ENCODE measurements at places on chromosomes 6 and 20. TPM values are rescaled to one million over a fixed set of nuclear protein-coding genes. Genes with fewer than 3 reads are reported as not detected.
A peak's percentile ranks its signal among the peaks of the same experiment; 100 is the strongest.

GRCh38 chr6:14333556-14334305, 216.2 kb downstream of the CD83 start:
- no peaks in the 10 kb centered on the region for H3K36me3 ChIP-seq
- no peak overlapping the region for H3K4me3 ChIP-seq
- no peak overlapping the region for H3K27ac ChIP-seq
- no peaks in the 10 kb centered on the region for H3K27me3 ChIP-seq
- DNase-seq, result no peak

- DNase-seq, result no peak
- no peak overlapping the region for H3K4me3 ChIP-seq
- H3K27ac ChIP-seq, result peak overlapping the region; percentile 35
- H3K36me3 ChIP-seq, result no peaks in the 10 kb centered on the region
These were observed 111.0 kb downstream of the PLCB1 start for GRCh38 chr20:8242827-8243724.

HNF4A gene
- total RNA-seq, result not detected

- H3K36me3 ChIP-seq, result no peaks in the 10 kb centered on the region
- no peaks in the 10 kb centered on the region for H3K4me1 ChIP-seq
- no peak overlapping the region for H3K27ac ChIP-seq
- H3K4me3 ChIP-seq, result no peak overlapping the region
- DNase-seq, result no peak
These were observed 190.8 kb downstream of the EPM2A start for GRCh38 chr6:145544514-145544913.

GRCh38 chr6:41289815-41290214, 3.3 kb upstream of the TREM1 start:
- H3K27me3 ChIP-seq, result no peaks in the 10 kb centered on the region
- no peak overlapping the region for H3K4me3 ChIP-seq
- no peak for DNase-seq
- H3K36me3 ChIP-seq, result no peaks in the 10 kb centered on the region

BPIFB2 gene
- not detected for total RNA-seq

- peaks cover 4% of the 10 kb centered on the region for H3K4me1 ChIP-seq
- no peak for DNase-seq
- H3K4me3 ChIP-seq, result no peak overlapping the region
- H3K27me3 ChIP-seq, result no peaks in the 10 kb centered on the region
These were observed 15.6 kb downstream of the RRBP1 start for GRCh38 chr20:17666481-17666880.

CEP162 gene
- 10.9 TPM for total RNA-seq

GRCh38 chr6:154229786-154230185, 126.8 kb downstream of the IPCEF1 start:
- DNase-seq, result no peak
- H3K27me3 ChIP-seq, result no peaks in the 10 kb centered on the region
- no peaks in the 10 kb centered on the region for H3K36me3 ChIP-seq
- H3K4me1 ChIP-seq, result no peaks in the 10 kb centered on the region

ACTL10 gene
- 3.4 TPM for total RNA-seq

GRCh38 chr20:13927171-13927570, 63.2 kb downstream of the SEL1L2 start:
- no peaks in the 10 kb centered on the region for H3K27me3 ChIP-seq
- H3K4me1 ChIP-seq, result no peaks in the 10 kb centered on the region
- DNase-seq, result no peak
- no peaks in the 10 kb centered on the region for H3K36me3 ChIP-seq
- H3K27ac ChIP-seq, result no peak overlapping the region

BANF2 gene
- not detected for total RNA-seq

- DNase-seq, result no peak
- no peak overlapping the region for H3K27ac ChIP-seq
- H3K27me3 ChIP-seq, result no peaks in the 10 kb centered on the region
- H3K36me3 ChIP-seq, result no peaks in the 10 kb centered on the region
These were observed 32.1 kb downstream of the COL20A1 start for GRCh38 chr20:63325021-63325471.

DNA sequence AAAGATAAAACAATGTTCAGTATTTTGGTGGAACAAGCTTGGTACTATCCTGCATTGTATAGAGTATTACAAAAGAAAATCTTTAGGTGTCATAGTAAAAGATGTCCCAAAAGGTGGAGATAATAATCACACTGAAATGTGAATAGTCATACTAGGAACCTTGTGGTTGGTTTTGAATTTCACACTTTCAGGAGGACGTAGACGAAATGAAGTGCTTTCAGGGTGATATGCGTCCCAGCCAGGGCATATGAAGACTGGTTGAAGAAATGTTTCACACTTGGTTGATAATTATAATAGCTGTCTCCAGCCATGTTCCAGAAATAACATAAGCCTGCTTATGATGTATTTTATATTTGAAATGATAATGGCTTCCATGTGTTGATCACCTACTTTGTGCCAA, 60.4 kb downstream of the SCAND1 start:
- H3K4me1 ChIP-seq, result no peaks in the 10 kb centered on the region
- no peak overlapping the region for H3K27ac ChIP-seq
- DNase-seq, result no peak
- H3K4me3 ChIP-seq, result no peak overlapping the region
- no peaks in the 10 kb centered on the region for H3K36me3 ChIP-seq

DNA sequence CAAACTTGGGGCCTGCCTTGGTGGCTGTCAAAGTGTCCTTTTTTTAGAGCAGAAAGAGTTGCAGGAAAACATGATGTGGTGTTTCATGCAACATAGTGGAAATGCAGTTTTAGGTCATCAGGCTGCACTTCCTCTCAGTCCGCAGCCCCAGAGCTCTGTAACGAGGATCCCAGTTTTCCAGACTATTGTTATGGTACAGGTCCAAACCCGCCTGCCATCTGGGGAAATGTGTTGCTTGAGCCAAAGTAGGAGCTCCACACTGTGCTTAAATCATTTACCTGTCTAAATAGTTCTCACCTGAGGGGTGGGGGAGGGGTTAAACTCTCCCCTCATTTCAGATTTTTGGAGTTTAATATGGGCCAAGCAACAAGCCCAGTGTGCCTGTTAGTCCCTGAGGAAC, 59.8 kb downstream of the GOPC start:
- no peak for DNase-seq
- no peaks in the 10 kb centered on the region for H3K27me3 ChIP-seq
- H3K36me3 ChIP-seq, result no peaks in the 10 kb centered on the region

KIF25 gene
- total RNA-seq, result not detected

DNA sequence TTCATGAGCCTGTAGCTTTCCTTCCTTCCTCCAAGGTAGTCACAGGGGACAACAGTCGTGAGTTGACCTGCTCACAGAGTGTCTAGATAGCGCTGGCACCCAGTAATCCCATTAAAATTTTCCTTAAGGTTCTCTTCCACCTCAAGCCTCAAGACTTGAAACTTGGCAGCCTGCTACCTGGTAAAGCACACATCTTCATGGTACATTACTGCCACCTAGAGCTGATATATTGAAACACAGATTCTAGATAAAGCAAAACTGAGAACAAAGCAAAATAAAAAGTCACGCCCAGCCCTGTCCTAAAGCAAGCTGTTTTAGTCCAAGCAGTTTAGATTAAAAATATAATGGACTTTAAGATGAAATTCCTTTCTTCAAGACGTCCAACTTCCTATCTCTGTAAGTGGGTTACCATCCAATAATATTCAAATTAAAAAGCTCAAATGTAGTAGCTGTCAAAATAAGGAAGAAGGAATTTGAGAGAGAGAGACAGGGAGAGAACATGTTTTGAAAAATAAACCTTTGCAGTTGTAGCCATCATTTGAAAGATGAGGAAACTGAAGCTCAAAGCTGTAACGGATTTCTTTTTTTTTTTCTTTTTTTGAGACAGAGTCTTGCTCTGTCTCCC, 50.7 kb upstream of the CD83 start:
- H3K27me3 ChIP-seq, result no peaks in the 10 kb centered on the region
- no peak overlapping the region for H3K27ac ChIP-seq
- no peak for DNase-seq
- H3K4me3 ChIP-seq, result no peak overlapping the region
- H3K4me1 ChIP-seq, result no peaks in the 10 kb centered on the region
- H3K36me3 ChIP-seq, result no peaks in the 10 kb centered on the region

DNA sequence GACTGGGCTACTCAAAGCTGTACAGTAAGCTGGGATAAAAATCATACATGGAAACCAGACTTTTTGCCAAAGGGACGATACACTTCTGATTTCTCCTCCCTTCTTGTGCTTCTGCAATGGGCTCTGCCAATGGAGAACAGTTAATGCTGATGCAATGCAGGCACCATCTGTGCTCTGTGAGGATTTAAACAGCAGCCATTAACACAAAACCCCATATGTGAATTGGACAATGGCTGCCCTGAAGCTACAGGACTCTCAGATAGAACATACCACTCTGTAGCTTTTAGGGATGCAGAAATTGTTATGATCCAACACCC, 71.9 kb downstream of the GJA10 start:
- no peak overlapping the region for H3K4me3 ChIP-seq
- no peak for DNase-seq
- H3K27ac ChIP-seq, result no peak overlapping the region
- H3K4me1 ChIP-seq, result no peaks in the 10 kb centered on the region
- no peaks in the 10 kb centered on the region for H3K27me3 ChIP-seq

- H3K27me3 ChIP-seq, result no peaks in the 10 kb centered on the region
- H3K36me3 ChIP-seq, result peaks cover 1% of the 10 kb centered on the region
- no peak for DNase-seq
- peak overlapping the region; percentile 93 for H3K27ac ChIP-seq
- H3K4me1 ChIP-seq, result peaks cover 4% of the 10 kb centered on the region
These were observed 1.2 kb downstream of the SNX21 start for GRCh38 chr20:45834797-45835161.

RIPOR2 gene
- total RNA-seq, result 29.2 TPM

- H3K27me3 ChIP-seq, result no peaks in the 10 kb centered on the region
- DNase-seq, result no peak
- no peaks in the 10 kb centered on the region for H3K36me3 ChIP-seq
- H3K4me1 ChIP-seq, result no peaks in the 10 kb centered on the region
- no peak overlapping the region for H3K27ac ChIP-seq
These were observed 42.8 kb downstream of the SLC35B3 start for GRCh38 chr6:8392569-8392968.

RNF114 gene
- 224 TPM for total RNA-seq

Measured in breast epithelium (tissue), 4 donors.